Heart right ventricle (tissue), 16 donors: ENCODE measurements at places on chromosomes 6 and 20. TPM values are rescaled to one million over a fixed set of nuclear protein-coding genes. Genes with fewer than 3 reads are reported as not detected.

Gene RGS17
- total RNA-seq: 0.21 TPM

DNA sequence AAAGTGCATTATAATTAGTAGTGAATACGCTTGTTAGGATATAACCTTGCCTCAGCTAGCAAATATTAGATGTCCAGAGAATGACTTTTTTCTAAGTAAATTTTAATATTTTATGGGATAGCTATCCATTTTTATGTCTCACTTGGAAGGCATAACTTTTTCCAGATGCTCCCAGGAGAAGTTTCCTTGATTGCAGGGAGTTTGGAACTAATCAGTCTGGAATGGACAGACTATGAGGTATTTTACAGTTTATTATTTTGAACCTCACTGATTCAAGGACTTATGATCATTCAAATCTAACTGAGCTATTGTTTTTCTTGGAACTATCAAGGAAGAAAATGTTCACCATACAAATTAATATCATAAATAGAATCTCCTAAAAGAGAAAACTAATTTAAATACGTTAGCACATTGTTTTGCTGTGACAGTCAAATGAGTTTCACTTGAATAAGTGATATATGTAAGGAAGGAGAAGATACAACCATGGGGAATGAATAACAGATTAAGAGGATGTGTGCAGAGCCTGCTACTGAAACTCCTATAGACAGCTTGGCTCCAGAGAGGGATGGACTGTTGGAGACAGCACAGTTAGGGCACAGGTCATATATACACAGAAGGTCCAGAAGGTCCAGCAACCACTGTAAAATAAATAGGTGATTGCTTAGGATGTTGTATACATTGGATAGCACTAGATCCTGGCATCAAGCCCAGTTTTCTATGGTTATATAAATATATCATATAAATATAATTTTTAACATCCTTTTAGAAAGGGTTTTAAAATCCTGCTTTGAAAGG is 20.6 kb upstream of the LCA5 start:
- no peak for DNase-seq

Gene RSPH9
- total RNA-seq: not detected

Gene TP53INP2
- total RNA-seq: 128 TPM

GRCh38 chr6:149233056-149233715 is 84.3 kb upstream of the TAB2 start:
- no peak for DNase-seq

DNA sequence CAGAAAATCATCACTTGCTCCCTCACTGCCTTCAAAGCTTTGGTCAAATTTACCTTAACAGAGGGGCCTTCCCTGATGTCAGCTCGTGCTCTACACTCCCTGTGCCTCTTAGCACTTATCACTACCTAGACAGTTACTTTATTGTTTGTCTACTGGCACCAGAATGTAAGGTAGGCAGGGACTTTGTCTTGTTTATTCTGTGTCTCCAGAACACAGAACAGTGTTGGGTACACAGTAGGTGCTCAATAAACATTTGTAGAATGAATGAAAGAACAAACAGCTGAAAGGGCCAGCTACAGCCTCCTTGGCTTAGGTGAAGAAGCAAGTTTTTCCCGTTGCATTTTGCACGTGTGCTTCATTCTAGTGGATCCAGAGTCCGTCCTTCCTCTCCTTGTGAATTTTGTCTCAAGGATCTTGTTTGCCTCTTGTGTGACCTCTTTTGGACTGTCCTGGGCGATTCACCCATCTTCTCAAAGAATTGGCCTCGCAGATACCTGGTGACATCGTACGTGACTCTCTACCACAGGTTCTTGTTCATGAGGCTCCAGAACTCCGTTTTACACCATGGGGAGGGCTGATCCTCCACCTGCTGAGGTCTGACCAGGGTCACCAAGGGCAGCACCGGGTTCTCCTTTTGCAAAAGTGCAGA is 84.2 kb upstream of the ARMC2 start:
- DNase-seq: no peak

Gene POU5F1
- 0.32 TPM for total RNA-seq

DNA sequence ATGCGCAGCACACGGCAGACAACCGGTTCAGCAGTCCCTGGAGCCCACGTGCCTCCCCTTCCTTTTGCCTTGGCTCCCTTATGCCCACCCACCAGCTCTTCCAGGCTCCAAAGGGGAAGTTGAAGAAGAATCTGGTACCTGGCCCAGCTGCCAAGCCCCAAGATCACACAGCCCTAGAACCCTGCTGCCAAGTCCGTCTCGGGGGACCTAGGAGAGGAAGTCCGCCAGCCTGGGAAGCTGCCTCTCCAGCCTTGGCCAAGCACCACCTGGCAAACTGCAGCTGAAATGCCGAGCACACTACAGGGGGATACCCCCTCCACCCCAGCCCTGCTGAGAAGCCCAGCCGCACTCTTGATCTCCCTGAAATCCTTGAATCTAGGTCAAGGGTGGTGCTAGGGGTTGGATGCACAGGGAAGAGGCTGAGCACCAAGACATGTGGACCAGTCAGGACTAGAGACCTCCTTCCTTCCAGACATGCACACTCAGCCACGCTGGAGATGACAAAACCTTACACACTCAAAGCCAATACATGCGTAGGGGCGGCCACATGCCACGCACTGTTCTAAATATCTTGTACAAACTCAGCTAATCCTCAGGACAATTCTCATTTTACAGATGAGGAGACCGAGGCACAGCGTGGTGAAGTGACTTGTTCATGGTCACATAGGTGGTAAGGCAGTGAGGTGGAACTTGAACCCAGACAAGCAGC is 124.1 kb downstream of the PREX1 start:
- no peak for DNase-seq

GRCh38 chr6:13304580-13305260 is 23.6 kb downstream of the TBC1D7 start:
- no peak for DNase-seq

DNA sequence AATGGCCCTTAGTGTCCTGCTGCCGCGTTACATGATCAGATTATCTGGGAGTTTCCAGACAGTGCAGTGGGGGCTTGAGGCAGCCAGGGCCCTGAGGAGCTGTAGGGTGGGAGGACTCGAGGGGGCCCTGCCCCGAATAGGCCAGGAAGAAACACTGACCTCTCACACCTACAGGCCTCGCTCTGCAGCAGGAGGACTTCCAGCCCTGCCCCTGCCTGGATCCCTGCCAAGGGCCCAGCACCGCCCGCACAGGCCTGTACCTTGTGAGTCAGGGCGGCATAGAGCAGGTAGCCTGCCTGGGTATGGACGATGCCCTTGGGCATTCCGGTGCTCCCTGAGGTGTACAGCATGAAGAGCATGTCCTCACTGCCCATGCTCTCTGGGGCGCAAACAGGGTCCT is 30.1 kb upstream of the APMAP start:
- peak; percentile 49 for DNase-seq

DNA sequence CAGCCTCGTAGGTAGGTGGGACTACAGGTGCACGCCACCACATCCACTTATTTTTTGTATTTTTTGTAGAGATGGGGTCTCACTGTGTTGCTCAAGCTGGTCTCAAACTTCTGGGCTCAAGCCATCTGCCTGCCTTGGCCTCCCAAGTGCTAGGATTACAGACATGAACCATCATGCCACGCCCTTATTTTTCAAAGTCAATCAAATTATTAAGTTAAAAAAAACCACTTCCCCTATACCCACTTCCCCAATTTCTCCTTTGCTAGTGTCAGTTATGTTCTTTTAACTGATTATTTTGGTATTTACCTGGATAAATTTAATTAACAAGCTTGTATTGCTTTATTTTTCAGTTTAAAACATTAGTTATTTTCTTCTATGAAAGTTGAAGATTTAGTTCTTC is 49.6 kb downstream of the RIOK1 start:
- no peak for DNase-seq

Gene SLC26A8
- not detected for total RNA-seq

GRCh38 chr20:3276680-3277015 is 37.7 kb upstream of the SLC4A11 start:
- no peak for DNase-seq

Gene TULP4
- total RNA-seq: 125 TPM

GRCh38 chr6:90319979-90320685 is 23.5 kb upstream of the BACH2 start:
- no peak for DNase-seq

Gene LST1
- total RNA-seq: 35.6 TPM

DNA sequence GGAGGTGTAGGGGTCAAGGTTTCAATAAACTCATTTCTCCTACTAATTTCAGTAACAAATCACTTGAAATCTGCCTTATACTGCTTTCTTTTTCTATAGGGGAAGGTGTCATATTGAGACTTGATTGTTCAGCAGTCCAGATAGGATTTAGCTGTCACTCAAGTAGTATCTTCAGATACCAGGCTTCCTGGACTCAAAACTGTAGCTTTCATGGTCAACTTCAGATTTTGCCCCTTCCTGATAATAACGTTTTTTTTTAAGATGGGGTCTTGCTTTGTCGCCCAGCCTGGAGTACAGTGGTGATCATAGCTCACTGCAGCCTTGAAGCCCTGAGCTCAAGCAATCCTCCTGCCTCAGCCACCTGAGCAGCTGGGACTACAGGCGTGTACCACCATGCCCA is 77.8 kb downstream of the JAG1 start:
- DNase-seq: no peak

- DNase-seq: no peak
Observed at GRCh38 chr20:35854713-35855348, 83.0 kb downstream of the PHF20 start.
